Fibroblast of upper back skin (primary cell): ENCODE measurements at places on chromosomes 2 and 18.

DNA sequence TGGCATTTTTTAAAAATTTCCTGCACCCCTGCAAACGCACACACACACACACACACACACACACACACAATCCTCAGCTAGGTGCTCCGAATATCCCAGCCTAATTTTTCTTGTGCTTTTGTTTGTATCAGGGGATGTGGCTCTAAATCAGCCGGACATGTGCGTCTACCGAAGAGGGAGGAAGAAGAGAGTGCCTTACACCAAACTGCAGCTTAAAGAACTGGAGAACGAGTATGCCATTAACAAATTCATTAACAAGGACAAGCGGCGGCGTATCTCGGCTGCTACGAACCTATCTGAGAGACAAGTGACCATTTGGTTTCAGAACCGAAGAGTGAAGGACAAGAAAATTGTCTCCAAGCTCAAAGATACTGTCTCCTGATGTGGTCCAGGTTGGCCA lies 1.8 kb downstream of the HOXD13 start:
- no peak for DNase-seq

GRCh38 chr2:16664052-16664731 lies 1.4 kb downstream of the CYRIA start:
- DNase-seq, result peak; percentile 51

DNA sequence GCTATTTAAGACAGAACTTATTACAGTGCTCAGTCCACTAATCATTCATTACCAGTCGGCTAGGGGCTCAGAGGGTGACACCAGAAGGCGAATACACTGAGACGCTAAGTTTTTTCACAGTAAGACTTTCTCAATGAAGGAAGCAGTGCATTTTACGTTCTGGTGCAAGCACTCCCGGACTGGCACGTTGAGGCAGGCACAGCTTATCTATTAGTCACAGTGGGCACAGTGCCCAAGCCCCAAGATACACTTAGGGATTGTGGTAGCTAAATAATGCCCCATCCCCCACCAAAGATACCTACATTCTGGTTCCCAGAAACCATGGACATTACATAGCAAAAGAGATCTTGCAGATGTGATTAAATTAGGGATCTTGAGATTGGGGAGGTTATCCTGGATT lies 32.6 kb upstream of the BCL11A start:
- DNase-seq, result no peak

- no peak for DNase-seq
These were observed 1.1 kb downstream of the RNF103 start for GRCh38 chr2:86622519-86623042.

GRCh38 chr2:200944467-200945394 lies 18.7 kb downstream of the ORC2 start:
- peak; percentile 89 for DNase-seq
